Brain (organoid and tissue), 16 donors: ENCODE measurements at places on chromosomes 7 and 10. TPM values are rescaled to one million over a fixed set of nuclear protein-coding genes. Genes with fewer than 3 reads are reported as not detected.

The ZNF239 gene
- polyA plus RNA-seq, result 3.4 TPM

The TAS2R4 gene
- polyA plus RNA-seq, result 0.17 TPM

The PRXL2A gene
- 178 TPM for polyA plus RNA-seq

The VSTM4 gene
- 15.5 TPM for polyA plus RNA-seq

The LRMDA gene
- 8.3 TPM for polyA plus RNA-seq

The MEST gene
- 290 TPM for polyA plus RNA-seq

The VAX1 gene
- polyA plus RNA-seq, result 0.48 TPM

The SLC26A5 gene
- 0.49 TPM for polyA plus RNA-seq

The CHN2 gene
- 26.5 TPM for polyA plus RNA-seq

The PIP gene
- polyA plus RNA-seq, result not detected
